ENCODE measurements at places on chromosomes 7 and 10.
A peak's percentile ranks its signal among the peaks of the same experiment; 100 is the strongest.

- no peak for DNase-seq
These were observed 67.7 kb downstream of the CASD1 start for GRCh38 chr7:94577357-94577756.

GRCh38 chr7:67346126-67346525, 349.5 kb downstream of the TYW1 start:
- no peak for DNase-seq

- no peak for DNase-seq
These were observed 6.6 kb downstream of the CREB5 start for GRCh38 chr7:28418966-28419365.

DNA sequence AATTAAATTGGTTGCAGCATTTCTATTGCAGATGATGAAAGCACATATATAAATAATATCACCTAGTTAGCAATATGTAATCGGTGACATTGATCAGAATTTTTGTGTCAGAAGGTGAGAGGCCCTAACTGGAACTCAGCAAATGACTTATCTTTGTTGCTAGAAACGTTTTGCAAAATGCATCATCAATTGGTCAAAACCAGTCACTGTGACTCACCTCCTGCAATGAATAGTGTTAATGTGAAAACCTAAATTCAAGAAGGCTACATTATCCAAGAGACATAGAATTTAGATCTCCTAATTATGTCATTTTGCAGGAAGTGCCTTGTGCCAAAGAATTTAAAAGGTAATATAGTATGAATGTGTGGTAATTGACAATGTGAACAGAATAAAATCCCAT, 9.8 kb upstream of the PNLIPRP3 start:
- DNase-seq, result no peak

- no peak for DNase-seq
These were observed 199.2 kb downstream of the MALRD1 start for GRCh38 chr10:19247843-19248242.

DNA sequence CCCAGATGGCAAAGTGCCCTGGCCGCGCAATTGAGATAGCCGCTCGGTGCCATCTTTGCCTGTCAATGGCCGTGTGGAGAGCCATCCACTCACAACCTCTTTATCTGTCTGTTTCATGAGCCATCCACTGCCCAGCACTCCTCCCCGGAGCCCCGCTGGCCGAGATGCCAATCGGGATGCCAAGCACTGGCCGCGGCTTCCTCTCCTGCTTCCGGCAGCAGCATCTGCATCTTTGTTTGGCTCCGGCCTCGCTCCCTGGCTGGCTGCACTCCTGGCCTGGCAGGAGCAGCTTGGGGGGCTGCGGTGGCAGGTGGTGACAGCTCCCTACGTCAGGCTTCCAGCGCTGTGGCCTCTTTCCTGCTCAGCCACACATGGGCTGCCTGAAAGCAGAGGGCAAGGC, 231.7 kb downstream of the USP6NL start:
- no peak for DNase-seq

DNA sequence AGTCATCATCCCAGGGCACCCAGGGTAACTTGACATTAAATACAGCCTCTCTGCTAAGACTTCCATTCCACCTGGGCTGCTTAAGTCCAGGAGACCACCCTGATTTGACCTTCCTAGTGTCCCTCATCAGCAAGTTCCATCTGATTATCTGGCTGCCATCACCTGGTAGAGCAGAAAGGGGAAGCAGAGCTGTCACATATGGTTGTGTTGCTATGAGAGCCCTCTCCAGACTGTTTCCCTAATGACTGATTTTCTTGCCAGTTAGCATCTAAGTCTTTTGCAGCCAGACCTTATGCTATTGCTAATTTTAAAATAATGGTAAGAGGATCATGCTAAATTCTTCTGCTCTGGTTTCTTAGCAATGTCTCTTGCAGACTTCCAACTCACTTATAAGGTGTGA, 38.7 kb downstream of the KCNH2 start:
- DNase-seq, result no peak

- no peak for DNase-seq
These were observed 6.3 kb upstream of the CTBP2 start for GRCh38 chr10:125166658-125167057.

DNA sequence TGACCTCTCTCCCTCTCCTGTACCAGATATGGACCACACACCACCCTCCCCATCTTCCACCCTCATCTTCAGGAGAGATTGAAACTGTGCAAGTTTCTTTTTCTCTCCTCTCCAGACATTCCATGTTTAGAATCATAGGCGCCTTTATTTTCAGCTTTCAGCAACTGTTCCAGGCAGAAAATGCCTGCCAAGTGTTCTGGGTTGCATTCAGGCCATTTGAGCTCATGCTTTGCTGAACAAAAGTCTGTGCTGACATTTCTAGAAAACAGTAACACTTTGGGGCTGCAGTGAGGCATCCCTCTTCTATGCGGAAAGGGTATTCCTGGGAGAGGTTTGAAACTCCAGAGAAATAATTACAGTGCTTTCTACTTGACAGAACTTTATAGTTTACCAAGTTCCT, 361.7 kb downstream of the GPAM start:
- no peak for DNase-seq

DNA sequence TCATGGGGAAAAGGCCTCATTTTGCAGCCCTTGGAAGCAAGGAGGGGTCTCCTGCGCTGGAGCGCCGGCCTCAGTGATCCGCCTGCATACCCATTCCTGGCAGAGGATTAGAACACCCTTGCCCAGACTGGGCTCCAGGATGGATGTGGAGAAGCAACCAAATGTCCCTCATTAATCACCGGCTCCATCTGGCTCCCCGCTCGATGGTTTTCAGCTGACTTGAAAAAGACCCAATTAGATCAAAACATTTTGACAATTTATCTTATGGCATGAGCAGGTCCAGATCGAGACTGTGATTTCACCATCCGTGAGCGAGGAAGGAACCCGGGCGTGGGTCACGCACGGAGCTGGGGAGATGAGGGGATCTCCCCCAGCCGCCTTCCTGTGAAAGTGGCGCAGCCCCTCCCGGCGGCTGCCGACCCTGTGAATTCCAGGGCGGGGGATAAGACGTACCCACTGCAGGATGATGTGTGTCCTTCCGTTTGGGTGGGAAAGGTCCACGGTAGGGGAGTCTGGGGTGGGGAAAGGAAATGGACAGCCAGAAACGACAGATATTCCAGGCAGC, 141.6 kb downstream of the EMX2 start:
- no peak for DNase-seq

- DNase-seq, result no peak
These were observed 32.4 kb downstream of the TACC2 start for GRCh38 chr10:122021379-122021778.

DNA sequence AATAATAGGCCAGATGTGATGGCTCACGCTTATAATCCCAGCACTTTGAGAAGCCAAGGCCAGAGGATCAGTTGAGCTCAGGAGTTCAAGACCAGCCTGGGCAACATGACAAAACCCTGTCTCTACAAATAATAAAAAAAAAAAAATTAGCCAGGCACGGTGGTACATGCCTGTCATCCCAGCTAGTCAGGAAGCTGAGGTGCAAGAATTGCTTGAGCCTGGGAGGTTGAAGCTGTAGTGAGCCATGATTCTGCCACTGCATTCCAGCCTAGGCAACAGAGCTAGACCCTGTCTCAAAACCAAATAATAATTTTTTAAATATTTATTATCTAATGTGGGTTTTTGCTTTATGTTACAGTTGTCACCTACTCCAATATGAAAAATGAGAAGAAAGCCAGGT, 178.9 kb downstream of the ADK start:
- no peak for DNase-seq

GRCh38 chr10:67976292-67977245, 92.1 kb downstream of the SIRT1 start:
- no peak for DNase-seq

DNA sequence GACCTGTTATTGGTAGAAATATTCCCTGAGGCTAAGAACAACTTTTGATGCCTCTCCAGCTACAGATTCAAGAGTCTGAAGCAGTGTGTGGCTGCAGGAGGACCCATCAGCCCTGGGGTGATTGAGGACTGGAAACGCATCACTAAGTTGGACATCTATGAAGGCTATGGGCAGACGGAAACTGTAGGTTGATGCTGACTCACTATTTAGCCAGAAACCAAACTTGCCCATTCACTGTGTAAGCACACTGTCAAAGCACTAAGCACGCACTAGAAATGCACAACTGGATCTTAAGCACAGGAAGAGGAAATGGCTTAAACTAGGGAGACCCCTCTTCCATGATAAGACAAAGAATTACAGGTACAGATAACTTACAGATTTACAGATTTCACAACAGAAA, 20.8 kb downstream of the ACSM6 start:
- DNase-seq, result no peak

DNA sequence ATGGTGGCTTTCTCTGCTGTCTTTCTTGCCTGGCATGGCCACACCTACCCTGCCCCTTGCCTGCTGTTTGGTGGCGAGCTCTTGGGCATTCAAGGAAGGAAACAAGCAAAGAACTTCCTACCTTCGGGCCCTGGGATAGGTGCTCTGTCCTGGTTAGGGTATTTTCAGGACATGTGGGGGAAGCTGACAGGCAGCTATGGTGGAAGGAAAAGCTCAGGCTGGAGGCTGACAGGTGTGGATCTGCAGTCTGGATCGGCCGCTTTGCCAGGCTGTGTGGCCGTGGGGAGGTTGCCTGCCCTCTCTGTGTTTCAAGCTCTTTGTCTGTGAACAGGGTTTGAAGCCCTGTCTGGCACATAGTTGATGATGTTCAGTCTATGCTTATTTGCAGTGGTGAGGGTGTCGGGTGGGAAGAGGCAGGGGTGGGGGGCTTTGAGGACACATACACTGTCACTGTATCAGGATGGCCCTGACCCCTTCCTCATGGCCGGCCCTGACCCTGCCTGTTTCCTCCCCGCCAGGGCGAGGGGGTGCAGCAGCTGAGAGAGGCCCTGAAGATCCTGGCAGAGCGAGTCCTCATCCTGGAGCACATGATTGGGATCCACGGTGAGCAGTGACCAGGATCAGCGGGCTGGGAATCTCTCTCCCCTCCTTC, 73.7 kb downstream of the MYL10 start:
- DNase-seq, result peak; percentile 11

GRCh38 chr10:516764-517163, 172.7 kb downstream of the DIP2C start:
- no peak for DNase-seq

DNA sequence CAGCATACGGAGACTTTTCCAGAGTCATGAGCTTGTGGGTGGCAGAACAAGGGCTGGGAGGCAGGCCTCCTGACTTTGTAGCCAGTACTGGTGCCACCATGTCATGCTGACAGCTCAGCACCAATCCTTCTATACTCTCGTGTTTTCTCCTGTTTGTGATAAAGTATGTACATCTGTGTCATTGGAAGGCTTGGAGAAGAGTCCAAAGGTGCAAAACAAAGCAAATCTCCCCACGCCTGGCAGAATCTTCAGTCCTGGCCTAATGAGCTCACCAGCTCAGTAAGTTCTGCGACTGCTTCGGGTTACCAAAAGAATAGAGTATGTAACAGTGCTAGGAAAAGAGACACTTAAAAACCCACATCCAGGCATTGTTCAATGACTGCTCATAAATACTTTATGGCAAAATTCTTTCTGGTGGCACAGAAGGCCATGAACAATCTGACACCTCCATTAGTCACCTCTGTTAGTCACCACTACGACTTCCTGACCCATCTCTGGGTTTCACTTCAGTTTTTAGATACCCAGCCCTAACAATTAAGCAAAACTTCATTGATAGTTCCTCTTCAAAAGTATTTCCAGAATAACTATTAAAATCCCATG, 24.5 kb downstream of the STEAP1 start:
- DNase-seq, result no peak

- no peak for DNase-seq
These were observed 567.6 kb downstream of the GRM8 start for GRCh38 chr7:126685018-126685573.

DNA sequence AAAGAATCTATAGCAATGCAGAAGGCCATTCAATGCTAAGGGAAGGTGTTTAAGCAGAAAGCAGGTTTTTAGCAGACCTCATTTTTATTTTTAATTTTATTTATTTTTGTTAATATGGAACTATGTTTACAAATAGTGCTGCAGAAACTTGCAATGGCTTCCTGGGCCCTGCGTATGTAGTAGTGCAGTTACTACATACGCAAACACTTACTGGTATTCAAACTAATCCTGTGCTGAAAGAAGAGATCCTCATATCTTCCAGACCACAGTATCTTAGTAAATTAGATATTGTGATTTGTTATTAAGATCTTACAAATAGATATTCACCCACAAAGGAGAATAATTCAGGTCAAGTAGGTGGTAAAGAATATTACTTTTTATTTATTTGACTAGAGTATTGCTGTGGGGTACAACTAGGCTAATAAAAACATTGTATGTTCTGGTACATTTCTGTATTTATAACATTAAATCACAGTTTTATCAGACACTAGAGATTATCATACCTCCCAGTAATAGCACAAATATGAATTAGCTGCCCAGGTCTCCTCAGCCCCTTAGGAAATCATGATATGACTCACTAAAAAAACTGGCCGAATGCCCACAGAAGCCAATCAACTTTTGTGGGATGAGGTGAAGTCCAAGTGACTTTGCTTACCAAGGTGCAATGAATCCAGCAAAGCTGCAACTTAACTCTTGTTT, 57.6 kb downstream of the RNLS start:
- DNase-seq, result no peak

GRCh38 chr10:71345694-71346093, 26.6 kb downstream of the SLC29A3 start:
- DNase-seq, result no peak

DNA sequence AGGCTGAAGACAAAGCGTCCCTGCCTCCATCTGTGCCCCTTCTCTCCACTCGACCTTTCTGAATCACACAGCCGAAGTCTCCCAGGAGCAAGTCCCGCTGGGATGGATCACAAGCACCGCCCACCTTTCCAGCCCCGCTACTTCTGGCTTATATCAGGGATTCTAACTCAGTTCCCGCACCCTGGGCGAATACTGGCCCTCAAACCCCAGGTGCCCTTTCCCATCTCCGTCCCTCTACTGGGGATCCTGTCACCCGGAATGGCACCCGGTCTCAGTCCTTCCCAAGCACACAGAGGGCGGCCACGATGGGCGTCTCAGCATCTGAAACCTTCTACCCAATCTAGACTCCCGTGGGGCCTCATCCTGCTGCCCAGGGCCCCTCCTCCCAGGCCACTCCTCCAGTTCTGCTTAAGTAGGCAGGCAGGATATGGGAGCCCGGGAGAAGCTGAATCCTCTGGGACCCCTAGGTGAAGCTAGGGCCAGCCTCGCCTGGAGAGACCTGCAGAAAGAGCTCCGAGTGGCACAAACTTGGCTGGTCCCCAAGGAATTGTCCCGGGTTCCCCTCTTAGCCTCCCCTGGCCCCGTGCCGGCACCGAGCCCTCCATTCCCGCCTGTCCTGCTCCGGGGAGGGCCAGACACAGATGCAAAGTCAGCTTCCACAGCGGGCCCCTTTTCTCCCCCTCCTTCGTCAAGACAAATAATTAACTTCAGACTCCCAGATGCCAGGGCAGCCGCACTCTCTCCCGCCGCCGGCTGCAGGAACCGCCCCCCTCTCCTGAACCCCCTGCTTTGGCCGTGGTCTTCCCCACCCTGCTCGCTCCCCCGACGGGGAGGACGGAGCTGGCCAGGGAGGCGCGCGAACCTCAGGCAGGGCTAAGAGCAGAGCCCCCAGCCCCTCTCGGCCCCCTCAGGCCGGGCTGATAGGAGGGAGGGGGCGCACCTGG, 612 bp downstream of the KCP start:
- DNase-seq, result no peak

All from naive thymus-derived CD8-positive, alpha-beta T cell (primary cell).